Activated T-cell treated with anti-CD3 and anti-CD28 coated beads, Interleukin-2, amount 50 U/mL, for 48 hours (primary cell): ENCODE measurements at places on chromosomes 1 and 21.
A peak's percentile ranks its signal among the peaks of the same experiment; 100 is the strongest.

- no peak for DNase-seq
These were observed 404.1 kb downstream of the PTPRU start for GRCh38 chr1:29640428-29640785.

DNA sequence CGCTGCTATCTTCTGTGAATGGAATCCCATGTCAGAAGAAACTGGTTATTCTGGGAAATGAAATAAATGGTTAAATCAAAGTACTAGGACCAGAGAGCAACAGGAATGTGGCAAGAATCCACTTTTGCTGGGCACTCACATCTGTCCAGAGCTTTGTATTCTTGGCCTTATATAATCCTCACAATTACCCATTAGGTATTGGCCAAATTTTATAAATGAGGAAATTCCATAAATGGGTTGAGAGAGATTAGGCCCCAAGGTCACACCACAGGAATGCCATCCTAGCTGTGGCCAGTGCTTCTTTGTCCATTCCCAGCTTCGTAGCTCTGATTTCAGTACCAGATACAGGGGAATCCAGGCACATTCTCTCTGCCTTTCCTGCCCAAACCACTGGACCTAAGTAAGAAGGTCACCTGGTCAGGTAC lies 76.1 kb upstream of the HOOK1 start:
- DNase-seq: no peak

DNA sequence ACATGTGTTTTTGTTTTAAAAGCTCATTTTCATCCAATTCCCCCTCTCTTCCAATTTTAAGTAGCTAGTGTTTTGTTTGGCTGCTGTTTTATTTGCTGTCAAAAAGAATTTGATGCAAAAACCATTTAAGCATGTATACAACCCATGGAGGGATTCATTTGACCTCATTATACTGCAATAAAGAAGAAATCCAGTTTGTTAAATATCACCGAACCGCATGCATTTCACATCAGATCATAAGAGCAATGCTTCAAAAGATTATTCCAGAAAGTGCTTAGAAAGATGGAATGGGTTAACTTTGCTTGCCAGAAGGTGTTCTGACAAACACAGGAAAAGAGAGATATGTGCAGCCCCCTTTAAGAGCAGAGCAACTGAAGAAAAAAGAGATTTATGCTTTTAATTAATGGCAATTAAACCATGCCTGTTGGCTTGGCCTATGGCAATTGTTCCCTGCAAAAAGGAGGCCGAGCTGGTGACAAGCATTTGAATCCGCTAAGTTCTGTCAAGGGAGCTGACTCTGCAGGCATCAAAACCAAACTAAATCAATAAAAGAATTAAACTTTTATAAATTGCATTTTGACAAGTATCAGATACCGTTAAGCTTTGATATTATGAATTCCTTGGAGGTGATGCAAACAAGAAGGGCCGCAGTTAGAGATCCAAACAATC lies 14.4 kb upstream of the BARHL2 start:
- DNase-seq: no peak

DNA sequence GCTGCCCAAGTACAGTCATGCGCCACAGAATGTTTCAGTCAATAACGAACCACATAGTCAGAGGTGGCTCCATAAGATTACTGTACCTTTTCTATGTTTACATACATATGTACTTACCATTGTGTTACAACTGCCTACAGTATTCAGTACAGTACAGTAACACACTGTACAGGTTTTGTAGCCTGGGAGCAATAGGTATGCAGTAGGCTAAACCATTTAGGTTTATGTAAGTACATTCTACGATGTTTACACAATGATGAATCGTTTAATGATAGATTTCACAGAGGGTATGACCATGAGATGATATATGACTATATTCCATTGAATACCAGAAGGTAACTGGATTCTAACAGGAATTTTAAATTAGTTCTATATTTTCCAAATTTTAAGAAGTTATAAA lies 10.5 kb downstream of the YY1AP1 start:
- DNase-seq: no peak

DNA sequence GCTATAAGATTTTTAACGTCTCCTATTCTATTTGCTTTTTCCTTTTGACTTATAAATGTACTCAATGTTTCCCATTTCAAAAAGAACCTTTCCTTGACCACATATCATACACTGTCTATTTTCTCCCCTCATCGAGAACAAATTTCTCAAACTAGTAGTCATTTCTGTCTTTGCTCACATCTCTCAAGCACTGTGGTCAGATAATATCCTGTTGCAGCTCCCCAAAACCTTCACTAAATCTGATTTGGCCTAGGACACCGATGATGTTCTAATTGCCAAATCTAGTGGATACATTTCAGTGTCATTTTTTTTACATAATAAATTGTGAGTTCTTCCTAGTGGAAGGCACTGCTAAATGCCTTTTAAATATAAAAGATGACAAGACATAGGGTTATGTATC lies 19.4 kb downstream of the CXADR start:
- DNase-seq: no peak

GRCh38 chr1:41880261-41880660 lies 38.5 kb downstream of the HIVEP3 start:
- DNase-seq: no peak

DNA sequence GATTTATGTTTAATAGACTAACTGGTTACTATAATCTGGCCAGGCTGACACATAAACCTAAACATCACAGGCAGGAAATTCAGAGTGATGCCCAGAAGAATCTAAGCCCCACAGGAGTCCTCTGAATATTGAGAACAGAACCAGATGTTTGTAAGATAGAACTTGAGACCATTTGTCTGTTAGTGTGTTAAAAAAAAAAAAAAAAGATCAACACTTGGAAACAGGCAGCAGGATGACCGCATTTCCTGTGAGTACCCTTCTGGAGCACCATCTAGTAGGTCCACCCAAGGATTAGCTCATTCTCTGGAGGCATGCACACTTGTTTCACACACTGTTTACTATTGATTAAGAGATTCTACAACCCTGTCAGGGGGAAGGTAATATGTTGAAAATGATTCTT lies 111.4 kb upstream of the VANGL1 start:
- no peak for DNase-seq

GRCh38 chr1:87135329-87135712 lies 193.4 kb upstream of the LMO4 start:
- DNase-seq: no peak

DNA sequence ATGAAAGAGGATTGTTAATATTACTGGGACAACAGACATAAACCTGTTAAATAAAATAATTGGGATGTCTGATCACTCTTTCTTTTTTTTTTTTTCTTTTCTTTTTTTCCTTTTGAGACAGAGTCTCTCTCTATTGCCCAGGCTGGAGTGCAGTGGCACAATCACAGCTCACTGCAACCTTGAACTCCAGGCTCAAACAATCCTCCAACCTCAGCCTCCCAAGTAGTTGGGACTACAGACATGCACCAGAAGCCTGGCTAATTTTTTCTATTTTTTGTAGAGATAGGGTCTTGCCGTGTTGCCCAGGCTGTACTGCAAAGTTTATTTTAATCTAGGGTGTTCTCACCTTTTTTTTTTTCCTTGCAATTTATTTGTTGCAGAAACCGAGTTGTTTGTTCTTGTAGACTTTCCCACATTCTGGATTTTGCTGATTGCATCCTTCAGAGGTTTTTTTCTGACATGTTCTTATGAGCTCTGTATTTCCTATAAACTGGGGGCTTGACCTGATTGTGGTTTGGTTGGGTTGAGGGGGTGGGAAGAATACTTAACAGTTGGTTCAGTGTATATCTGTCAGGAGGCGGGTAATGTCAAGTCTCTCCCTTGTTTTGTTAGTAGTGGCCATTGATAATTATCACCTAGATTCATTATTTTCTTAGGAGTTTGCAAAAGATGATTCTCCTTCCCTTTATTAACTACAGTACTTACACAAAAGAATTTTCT lies 125.2 kb downstream of the MAST2 start:
- no peak for DNase-seq

- no peak for DNase-seq
These were observed 7.8 kb downstream of the HES3 start for GRCh38 chr1:6251681-6252373.

DNA sequence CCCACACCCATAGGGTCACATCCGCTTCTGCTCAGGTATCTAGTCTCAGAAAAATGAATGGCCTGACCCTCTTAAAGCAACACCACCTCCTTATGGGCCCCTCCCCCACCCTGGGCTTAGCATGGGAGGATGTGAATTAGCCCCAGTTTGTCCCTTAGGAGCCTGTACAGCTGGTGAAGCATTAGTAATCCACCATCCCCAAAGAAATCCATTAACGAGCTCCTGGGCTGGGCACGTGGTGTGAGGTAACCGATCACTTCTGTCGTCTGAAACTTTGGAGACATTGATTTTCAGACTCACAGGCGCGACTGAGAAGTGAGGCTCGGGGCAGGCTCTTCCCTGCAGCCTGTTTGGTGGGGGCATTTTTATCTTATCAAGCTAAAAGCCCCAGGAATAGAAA lies 10.5 kb downstream of the RASSF5 start:
- DNase-seq: no peak

- no peak for DNase-seq
These were observed 534.5 kb downstream of the USP25 start for GRCh38 chr21:16264319-16264718.

GRCh38 chr1:145978471-145978853 lies 14.0 kb downstream of the POLR3GL start:
- DNase-seq: no peak

DNA sequence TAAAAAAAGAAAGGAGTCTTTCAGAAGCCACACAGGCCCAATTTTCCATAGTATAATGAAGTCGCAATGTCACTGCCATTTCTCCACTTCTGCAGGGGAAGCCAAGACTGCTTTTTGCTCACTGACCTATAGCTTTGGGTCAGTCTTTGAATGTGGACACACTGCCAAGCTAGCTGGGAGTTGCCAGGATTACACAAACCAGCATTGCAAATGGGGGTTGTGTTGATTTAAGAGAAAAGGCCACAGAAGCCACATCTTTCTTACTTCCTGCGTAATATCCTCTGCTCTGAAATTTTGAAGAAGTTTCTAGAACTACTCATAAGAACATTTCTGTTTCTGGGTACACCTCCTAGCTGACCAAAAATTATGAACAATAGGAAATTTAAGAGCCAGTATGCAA lies 45.8 kb upstream of the SAMSN1 start:
- no peak for DNase-seq

GRCh38 chr1:246008363-246008831 lies 498.7 kb downstream of the SMYD3 start:
- no peak for DNase-seq

DNA sequence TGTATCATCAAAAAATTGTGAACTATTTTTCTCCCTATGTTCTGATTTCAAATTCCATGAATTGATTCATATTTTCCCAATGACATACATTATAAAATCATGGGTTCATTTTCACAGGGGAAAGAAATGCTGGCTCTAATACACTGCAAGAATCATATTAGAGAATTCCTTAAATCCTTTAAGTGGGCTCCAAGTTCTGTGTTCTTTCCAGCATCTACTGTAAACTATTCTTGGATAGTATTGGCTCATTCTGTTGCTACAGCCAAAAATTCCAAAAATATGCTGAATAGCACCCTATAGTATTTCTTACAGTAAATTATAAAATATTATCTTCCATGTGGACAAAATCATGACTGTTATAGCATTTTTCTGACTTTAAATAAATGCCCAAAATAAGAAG lies 19.0 kb upstream of the C1orf105 start:
- DNase-seq: no peak

DNA sequence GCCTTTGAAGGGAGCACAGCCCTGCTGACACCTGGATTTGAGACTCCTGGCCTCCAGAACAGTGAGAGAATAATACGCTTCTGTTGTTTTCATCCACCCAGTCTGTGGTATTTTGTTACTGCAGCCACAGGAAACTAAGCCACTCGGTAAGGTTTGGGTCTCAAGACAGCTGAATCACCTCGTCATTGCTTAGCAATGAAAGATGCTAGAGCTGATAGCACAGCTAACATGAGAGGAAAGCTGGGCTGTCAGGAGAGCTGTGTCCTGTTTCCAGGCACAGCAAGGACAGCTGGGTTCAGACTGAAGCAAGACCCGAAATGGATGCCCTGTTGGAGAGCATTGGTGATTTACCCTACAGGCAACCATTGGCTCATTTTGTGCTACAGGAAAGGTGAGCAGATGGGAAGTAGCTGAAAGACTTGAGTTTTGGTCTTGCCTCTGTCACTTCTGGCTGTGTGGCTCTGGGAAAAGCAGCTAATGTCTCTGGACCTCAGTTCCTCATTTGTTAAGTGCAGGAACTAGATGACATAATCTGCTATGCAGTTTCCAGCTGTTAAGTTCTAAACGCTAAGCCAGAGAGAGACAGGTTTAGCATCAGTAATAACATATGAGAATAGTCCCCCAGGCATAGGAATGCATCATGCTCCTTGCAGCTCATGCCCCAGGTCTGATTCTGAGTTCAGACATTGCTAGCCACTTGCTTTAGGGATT lies 58.0 kb downstream of the CLIC6 start:
- DNase-seq: no peak

GRCh38 chr21:43277481-43278351 lies 108.9 kb downstream of the CRYAA start:
- DNase-seq: no peak

- no peak for DNase-seq
These were observed 1523.0 kb downstream of the KCNT2 start for GRCh38 chr1:195085196-195085595.

DNA sequence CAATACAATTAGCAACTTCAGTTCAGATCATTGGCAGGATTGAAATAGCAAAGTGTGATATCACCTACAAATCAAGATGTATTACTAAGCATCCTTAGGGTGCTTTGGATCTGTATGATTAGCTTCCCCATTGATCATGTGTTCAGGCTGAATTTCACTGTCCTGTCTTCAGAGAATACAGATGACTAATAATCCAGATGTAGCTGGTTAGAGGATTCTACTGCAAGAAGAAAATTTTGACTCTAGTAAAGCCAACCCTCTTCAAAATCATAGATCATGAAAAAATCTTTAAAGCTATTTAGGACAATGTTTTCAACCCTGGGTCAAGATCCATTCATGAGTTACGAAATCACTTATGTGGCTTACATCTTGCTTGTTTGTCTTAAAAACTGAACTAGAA lies 184.4 kb downstream of the PTGER3 start:
- no peak for DNase-seq

GRCh38 chr1:202505356-202505755 lies 156.9 kb downstream of the PPP1R12B start:
- no peak for DNase-seq

- DNase-seq: no peak
These were observed 16.7 kb downstream of the SNIP1 start for GRCh38 chr1:37537378-37537777.

DNA sequence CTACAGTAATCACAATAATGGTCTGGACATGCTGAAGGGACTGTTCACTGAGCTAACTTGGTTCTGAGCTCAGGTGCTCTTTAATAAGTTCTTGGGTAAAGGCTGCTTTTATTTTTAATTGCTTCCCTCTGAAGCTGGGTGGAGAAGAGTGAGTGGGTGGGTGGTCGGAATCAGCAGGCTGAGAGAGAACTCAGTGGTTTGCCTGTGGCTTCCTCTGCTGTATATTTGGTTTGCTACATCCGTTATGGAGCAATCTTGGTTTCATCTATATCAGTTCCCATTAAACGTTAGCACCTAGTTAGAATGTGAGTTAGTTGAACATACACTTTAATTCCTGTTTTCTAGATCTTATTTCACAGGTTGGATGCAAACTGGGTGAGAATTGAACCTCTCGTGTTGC lies 23.3 kb downstream of the CNIH4 start:
- peak; percentile 59 for DNase-seq
